ENCODE measurements at places on chromosomes 11 and 22.

DNA sequence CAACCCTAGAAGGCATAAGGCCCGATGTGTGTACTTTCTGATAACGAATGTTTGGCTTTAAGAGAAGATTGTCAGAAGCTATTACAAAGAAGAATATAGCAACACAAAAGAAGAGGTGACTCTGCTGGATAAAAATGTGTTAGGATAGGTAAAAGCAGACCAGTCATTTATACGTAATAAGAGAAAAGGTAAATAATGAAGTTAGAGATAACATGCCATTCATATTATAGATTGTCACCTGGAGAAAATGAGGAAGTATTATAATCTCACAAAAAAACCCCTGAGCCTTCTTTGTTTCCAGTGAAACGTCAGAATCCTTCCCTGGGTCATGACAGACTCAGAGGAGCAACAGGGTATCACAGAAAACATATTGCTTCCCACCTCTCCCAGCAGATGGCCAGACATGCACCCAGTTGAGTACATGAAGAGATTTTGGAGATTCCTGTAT is 36.1 kb downstream of the PPFIA1 start:
- DNase-seq: no peak

- no peak for DNase-seq
These were observed 29.6 kb upstream of the HSPA8 start for GRCh38 chr11:123091506-123091905.

GRCh38 chr11:12280838-12281565 is 96.4 kb upstream of the PARVA start:
- no peak for DNase-seq

- no peak for DNase-seq
These were observed 55.7 kb downstream of the RAB38 start for GRCh38 chr11:88119561-88119960.

DNA sequence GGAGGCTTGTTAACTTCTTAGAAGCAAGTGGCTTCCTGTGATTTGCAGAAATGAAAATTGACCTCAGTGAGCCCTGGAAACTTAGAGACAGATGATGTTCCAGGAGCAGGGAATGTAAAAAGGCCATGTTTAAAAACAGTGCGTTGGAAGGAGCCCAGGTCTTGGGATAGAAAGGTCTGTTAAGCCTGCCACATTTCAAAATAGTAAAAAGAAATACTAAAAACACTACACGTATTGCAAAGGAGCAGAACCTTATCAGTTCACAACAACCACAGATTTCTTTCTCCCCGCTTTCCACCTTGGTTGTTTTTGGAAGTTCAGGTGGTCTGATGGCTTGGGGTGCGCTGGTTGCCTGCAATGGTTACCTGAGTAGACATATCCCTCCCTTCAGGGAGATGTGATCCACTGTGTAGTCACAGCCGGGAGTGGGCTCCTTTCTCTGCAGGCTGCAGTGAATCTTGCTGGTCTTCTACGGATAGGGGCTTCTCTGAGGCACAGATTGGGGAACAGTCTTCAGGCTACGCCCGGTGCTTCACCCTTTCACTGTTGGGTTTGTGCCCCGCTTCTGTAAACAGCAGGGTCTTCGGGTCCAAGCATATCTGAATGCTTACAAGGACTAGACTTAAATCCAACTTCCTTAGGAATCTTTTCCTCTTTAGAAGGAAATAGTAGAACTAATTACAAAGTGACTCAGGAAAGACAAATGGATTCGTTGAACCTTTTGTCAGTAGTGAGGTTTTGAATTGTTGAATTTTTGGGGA is 1.9 kb downstream of the TEAD1 start:
- no peak for DNase-seq

DNA sequence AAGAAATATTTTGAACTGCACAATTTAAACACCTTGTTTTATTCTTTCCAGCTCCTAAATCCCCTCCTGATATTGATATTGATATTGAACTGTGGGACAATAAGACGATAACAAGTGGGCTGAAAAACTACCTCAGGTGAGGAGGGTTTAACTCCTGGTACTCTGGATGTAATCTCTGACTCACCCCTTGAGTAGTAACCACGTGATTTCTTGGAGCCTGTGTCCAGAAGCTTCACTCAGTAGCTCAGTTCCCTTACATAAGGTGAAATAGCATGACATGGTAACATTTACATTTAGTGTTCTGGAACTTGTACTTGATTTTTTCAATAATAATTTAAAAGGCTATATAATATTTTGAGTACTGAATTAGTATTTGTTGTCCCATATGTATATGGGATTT is 168.0 kb downstream of the PGR start:
- no peak for DNase-seq

DNA sequence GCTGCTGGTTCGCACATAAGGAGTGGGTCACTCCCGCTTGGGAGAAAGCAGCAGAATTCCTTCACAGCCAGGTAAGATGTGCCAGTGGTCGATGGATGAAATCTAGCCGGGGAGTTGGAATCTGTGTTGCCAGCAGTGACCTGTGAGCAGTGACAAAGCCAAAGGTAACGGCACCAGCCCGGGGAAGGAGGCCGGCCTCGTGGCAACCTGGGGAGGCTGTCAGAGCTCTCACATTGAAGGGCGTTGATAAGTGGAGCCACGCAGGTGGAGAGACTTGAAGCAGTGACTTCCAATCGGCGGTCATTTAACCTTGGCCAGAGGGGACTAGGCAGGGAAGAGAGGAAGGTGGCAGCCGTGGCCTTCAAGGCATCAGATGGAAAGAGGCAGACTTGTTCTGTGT is 58.8 kb downstream of the ARHGAP8 start:
- peak; percentile 2 for DNase-seq

DNA sequence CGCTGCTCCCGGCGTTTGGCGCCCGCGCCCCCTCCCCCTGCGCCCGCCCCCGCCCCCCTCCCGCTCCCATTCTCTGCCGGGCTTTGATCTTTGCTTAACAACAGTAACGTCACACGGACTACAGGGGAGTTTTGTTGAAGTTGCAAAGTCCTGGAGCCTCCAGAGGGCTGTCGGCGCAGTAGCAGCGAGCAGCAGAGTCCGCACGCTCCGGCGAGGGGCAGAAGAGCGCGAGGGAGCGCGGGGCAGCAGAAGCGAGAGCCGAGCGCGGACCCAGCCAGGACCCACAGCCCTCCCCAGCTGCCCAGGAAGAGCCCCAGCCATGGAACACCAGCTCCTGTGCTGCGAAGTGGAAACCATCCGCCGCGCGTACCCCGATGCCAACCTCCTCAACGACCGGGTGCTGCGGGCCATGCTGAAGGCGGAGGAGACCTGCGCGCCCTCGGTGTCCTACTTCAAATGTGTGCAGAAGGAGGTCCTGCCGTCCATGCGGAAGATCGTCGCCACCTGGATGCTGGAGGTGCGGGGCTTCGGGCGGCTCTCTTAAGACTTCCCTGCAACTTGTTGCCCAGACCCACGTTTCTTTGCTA is at the start of gene CCND1:
TSS of gene CCND1 (plus strand) at position 162 of the 587 bp plus-strand sequence. CDS start at position 320, 158 bp downstream.
- DNase-seq: peak; percentile 56

DNA sequence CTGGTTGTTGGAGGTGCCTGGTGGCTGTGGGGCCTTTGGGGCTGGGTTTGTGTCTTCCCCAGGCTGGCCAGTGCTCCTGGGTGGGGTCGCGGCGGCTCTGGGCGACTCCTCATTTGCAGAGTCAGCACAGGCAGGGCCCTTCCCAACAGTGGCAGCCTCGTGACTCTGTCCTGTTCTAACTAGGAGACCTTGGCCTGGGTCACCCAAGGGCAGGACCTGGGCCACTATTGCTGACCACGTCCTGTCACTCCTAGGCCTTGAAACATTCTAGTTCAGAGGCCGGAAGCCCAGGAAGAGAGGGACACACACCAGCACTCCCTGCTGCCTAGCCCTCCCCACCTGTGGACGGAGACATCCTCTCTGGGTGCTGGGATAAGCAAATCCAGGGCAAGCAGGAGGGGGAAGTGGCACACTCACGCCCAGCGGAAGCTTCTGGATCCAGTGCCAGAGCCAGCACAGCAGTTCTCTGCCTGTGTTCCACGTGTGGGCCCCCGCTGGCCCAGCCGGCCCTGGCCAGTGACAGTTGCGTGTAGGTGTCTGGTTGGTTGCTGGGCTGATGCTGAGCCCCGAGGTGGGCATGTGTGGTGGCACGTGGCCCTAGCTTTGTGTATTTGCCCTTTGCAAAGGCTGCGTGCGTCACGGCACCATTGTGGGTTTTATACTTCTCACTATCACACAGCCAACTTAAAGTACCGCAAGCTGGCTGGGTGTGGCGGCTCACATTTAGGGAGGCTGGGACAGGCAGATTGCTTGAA is 4.3 kb upstream of the CHID1 start:
- no peak for DNase-seq

DNA sequence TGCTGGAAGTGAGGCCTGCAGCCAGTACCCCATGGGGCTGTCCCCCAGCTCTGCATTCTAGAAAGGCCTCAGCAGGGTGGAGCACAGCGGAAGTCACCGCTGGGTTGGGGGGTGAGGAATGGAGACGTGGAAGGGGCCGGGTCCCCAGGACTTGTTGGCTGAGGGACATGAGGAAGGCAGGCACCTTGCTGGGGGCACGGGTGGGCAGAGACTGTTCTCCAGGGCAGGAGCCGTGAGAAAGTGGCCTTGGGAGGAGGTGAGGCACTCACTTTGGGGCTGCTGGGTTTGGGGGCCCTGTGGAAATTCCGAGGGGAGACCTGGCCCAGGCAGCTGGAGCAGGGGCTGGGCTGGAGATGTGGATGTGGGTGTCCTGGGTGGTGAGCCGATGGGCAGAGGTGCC is 5.0 kb downstream of the TNNI2 start:
- no peak for DNase-seq

GRCh38 chr11:7691759-7692350 is 14.4 kb downstream of the OVCH2 start:
- DNase-seq: no peak

DNA sequence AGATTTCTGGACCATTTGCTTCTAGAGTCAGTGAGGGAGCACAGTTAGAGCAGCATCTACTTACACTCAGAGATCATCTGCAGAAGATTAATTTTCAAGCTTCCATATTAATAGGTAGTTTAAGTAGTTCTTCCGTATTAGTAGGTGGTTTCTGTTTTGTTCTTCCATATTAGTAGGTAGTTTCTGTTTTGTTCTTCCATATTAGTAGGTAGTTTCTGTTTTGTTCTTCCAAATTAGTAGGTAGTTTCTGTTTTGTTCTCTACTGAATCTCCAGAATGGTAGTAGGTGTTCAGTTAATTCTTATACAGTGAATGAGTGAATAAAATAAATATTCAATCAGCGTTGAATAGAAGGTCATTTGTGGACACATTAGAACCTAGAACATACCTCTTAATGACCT is 175.7 kb downstream of the TMEM135 start:
- DNase-seq: no peak

DNA sequence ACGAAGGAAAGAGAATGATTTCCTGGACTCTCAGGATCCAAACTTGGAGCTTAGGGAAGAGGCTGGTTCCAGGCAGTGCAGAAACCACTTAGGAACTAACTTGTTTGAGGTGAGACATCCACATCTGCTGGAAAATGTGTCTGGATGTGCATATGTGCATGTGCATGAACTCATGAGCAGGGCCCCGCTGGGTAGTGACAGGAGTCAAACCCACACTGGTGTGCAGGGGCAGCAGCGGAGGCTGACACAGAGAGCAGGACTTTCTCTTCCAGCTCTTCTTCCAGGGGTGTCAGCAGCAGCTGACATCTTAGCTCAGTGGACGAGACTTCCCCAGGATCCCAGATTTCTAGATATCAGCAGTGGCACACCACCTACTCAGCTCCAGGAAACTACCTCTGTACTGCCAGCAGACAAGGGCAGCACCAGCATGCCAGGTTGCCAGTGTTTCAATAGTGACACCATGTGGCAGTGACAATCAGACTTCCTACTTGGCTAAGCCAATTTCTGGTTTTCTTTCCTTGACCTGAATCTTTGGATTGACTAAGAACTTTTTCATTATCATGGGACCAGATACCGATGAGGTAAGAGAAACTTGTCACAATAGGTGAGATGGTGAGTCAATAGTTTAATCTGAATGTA is 227.5 kb upstream of the ZC3H12C start:
- peak; percentile 70 for DNase-seq

GRCh38 chr22:46613606-46614021 is 6.6 kb upstream of the GRAMD4 start:
- peak; percentile 92 for DNase-seq

- DNase-seq: no peak
These were observed 66.8 kb downstream of the PRR5L start for GRCh38 chr11:36362902-36363301.

- no peak for DNase-seq
These were observed 712.0 kb downstream of the TBC1D22A start for GRCh38 chr22:47474464-47474863.

DNA sequence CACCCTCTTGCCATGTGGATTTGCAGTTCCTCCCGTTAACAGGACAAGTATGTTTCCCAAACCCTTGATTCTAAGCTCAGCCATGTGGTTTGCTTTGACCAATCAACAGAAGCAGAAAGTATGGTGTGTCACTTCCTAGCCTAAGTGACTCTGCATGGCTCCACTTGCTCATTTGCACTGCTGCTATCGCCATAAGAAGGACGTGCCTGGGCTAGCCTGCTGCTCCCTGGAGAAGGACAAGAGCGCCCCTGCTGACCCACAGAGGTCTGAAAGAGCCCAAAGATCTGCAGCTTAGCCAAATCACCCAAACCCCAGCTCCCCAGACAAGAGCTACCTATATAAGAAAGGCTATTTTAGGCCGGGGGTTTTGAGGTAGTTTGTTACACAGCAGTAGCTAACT is 18.0 kb downstream of the TBRG1 start:
- DNase-seq: no peak

DNA sequence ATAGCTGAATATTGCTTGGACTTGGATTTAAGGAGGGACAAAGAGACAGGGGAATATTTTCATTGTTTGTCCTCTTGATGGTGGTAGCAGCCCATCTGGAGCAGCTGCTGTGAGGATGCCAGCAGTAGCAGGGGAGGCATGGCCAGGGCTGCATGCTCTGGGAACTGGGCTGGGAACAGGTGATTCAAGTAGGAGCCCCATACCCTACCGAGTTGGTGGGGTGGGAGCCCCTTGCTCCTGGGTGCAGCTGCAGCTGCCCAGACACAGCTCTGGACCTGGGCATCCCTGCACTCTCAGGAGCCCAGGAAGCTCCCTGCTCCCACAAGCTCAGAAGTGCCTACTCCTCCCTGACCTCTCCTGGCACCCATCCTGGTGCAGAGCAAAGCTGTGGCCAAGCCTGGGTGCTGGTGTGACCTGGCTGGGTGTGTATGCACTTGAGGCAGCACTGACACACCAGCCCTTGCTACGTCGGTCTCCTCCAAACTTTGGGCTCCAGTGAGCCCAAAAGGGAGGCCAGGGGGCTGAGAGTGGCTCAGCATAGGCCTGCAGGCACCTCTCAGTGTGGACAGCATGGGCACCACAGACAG is 341.8 kb upstream of the CCDC179 start:
- DNase-seq: no peak

Measured in Karpas-422 (cell line).